SW 1271 (cell line): ENCODE measurements at places on chromosomes 2 and 18.

DNA sequence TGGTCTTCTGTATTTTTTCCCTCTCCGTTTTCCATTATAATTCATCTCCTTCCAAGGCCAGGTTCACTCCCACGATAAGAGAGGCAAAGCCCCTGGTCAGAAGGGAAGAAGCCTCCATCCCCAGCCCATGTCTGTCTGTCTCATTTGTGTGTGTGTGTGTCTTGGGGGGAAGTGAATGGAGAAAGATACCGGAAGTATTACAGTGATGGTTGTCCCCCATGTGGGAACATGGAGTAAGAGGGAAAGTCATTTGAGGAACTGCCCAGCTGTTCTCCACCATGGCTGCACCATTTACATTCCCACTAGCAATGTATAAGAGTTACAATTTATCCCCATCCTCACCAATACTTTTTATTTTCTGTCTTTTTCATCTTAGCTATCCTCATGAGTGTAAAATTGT lies 113.6 kb upstream of the ATP8B1 start:
- no peak for DNase-seq

- DNase-seq: no peak
These were observed 186.6 kb downstream of the NRP2 start for GRCh38 chr2:205868773-205869333.

GRCh38 chr2:72995430-72996116 lies 75.9 kb downstream of the SFXN5 start:
- no peak for DNase-seq

GRCh38 chr2:129857200-129857599 lies 122.3 kb upstream of the RAB6C start:
- no peak for DNase-seq

GRCh38 chr2:105573490-105573889 lies 171.2 kb upstream of the NCK2 start:
- DNase-seq: no peak
